NCI-H187 (cell line): ENCODE measurements at places on chromosomes 4 and X.

GRCh38 chr4:140497747-140498636 is at the start of gene MGAT4D:
TSS of gene MGAT4D (minus strand) at chr4:140498293. CDS start at chr4:140498222, 71 bp downstream.
- no peak for DNase-seq

- no peak for DNase-seq
Measured at GRCh38 chr4:152316969-152317368, 218.9 kb downstream of the FBXW7 start.

- no peak for DNase-seq
Measured at GRCh38 chrX:56963377-56963776, 32.0 kb downstream of the SPIN3 start.

DNA sequence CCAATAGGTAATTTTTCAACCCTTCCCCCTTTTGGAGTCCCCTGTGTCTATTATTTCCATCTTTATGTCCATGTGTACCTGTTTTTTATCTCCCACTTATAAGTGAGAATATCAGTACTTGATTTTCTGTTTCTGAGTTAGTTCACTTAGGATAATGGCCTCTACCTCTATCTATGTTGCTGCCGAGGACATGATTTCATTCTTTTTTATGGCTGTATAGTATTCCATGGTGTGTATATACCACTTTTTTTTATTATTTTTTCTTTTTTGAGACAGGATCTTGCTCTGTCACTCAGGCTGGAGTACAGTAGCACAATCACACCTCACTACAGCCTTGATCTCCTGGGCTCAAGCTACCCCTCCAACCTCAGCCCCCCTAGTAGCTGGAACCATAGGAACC is 47.6 kb downstream of the FUNDC1 start:
- DNase-seq: no peak

GRCh38 chr4:127708985-127709384 is 21.2 kb upstream of the SLC25A31 start:
- no peak for DNase-seq

DNA sequence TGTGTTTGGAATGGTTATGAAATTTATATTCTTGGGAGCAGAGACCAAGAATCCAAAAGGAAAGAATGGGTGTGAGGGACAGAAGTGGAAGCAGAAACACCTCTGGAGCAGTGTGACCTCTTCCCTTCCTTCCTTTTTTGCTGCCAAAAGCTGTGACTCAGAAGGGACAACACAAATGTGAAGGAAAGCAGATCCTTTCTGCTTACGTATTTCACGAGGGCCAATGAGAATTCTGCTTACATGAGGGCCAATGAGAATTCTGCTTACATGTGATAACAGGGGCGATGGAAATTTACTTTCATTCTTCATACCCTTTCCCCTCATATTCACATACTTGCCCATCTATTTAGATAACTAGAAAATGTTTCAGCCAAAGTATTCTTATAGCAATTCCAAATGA is 404.6 kb downstream of the PRDM5 start:
- no peak for DNase-seq
